ENCODE measurements at places on chromosomes 6 and 20. TPM values are rescaled to one million over a fixed set of nuclear protein-coding genes. Genes with fewer than 3 reads are reported as not detected.

CLIC5 gene
- total RNA-seq = 2.1 TPM

ZBTB46 gene
- total RNA-seq = 4.9 TPM

THEMIS gene
- not detected for total RNA-seq

OR12D3 gene
- not detected for total RNA-seq

NOX3 gene
- not detected for total RNA-seq

RALGAPB gene
- total RNA-seq = 35.2 TPM

PRRT1 gene
- 12.6 TPM for total RNA-seq

CENPW gene
- total RNA-seq = 54.5 TPM

F13A1 gene
- not detected for total RNA-seq

KIAA0408 gene
- not detected for total RNA-seq

ASF1A gene
- 39.5 TPM for total RNA-seq

TFAP2D gene
- total RNA-seq = not detected

OLIG3 gene
- not detected for total RNA-seq

LRRN4 gene
- 0.23 TPM for total RNA-seq

CDSN gene
- total RNA-seq = 1.0 TPM

CST2 gene
- not detected for total RNA-seq

GRM1 gene
- not detected for total RNA-seq

LYRM4 gene
- total RNA-seq = 37.0 TPM
